ENCODE measurements at places on chromosomes 4 and X.

DNA sequence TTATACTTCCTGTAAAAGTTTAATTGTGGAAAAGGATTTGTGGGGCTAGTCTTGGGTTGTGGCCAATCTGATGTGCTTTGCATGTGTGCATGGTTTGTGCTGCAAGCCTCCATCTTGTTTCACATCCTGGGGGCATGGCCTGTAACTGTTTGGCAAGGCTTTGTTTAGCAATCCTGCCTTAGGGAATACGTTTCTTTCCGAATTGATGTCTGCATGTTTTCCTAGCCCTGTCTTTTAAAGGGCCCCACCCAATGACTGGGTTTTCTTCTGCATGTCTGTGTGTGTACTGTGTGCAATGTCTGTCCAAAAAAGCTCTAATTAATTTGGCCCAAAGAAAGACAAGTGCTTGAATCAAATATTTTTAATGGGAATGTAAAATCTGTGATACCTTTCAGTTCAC lies 74.6 kb upstream of the MID1IP1 start:
- no peak for DNase-seq

GRCh38 chr4:77415689-77416088 lies 189.9 kb upstream of the CXCL13 start:
- no peak for DNase-seq

DNA sequence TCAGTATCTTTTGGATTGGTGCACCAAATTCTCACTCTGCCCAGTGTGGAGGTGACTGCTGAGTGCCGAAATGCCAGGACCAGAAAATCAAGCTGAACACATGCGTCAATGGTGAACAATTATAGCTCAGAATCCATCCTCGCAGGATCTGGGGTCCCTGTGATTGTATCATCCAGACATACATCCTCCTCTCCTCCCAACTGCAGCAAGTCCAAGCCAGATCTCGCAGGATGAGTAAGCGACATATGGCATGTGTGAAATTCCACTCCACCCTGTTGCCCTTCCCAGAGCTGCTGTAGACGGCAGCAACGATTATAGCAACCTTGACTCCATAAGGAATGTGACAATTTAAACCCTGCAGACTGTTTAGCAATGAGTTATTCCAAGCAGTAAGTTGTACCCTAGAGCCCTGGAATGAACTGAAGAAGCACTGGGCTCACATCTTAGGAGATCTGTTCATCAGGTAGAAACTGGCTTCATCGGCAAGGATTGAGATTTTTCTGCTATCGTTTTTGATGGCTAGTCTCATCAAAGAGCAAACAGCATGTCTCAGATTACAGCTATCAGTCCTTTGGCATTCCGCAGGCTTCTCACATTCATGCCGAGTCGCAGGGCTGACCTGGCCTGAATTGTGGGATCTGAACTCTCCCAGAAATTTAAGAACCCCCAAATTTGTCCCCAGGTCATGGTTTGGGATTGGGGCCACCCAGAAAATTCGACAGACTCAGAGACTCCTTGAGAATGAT lies 35.5 kb upstream of the SORBS2 start:
- DNase-seq = no peak

DNA sequence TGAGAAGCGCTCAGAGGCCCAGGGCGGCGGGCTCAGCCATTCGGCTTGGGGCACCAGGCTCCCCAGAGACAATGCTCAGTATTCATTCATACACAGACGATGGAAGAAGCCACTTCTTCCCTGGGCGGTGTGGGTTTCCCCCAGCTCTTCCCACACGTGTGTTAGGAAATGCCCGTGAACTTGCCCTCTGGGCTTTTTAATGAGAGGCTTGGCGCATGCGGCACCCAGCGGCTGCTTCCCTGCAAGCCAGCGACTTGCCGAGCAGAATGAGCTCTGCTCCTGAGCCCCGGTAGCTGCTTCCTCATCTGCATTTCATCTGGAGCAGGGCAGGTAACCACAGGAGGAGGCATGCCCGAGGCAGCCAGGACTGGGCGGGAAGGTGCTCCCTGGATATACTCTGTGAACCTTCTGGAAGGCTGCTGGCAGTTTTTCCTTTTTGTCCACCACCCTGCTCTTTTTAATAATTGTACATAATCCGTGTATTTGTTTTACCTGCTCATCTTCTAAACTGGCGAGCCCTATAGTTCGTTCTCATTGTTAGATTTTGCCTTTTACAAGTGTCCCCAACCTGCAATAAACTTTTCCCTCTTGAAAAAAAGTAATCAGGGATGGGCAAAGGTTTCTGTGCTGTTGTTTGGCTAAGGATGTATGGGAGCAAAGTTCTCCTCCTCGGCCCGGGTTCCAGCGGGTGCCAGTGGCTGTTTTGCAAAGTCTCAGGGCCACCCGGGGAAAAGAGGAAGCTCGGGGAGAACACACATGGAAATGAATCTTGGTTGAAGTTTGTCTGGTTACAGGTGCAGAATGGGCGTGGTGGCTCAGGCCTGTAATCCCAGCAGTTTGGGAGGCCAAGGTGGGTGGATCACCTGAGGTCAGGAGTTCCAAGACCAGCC lies 178.8 kb downstream of the DCLK2 start:
- no peak for DNase-seq

DNA sequence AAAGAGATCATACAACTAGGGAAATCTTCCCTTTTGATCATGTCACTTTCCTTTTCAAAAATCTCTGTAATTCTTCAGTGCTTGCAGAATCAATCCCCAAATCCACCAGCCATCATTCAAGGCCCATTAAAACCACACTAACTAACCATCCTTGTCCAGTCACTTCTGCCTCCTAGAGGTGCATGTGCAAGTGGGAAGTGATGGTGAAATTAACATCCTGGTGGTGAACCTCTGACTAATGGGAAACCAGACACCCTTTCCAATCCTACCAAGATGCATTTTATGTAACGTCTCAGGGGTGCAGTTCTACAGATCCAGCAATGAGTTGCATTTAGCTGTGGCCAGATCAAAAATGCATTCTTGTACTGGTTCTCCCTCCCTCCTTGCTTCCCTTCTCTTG lies 341.8 kb downstream of the RAPGEF2 start:
- DNase-seq = no peak

DNA sequence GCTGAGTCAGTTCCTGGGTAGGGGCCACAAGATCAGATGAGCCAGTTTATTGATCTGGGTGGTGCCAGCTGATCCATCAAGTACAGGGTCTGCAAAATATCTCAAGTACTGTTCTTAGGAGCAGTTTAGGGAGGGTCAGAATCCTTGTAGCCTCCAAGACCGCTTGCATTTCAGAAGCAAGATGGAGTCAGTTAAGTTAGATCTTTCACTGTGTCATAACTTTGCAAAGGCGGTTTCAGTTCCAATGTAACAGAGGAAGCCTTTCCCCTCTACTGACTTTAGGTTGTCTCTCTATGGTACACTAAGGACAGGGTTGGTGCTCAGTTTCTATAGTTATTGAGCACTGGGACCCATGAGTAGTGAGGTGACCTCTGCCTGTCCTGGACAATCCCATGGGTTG lies 127.3 kb upstream of the WDR1 start:
- no peak for DNase-seq

DNA sequence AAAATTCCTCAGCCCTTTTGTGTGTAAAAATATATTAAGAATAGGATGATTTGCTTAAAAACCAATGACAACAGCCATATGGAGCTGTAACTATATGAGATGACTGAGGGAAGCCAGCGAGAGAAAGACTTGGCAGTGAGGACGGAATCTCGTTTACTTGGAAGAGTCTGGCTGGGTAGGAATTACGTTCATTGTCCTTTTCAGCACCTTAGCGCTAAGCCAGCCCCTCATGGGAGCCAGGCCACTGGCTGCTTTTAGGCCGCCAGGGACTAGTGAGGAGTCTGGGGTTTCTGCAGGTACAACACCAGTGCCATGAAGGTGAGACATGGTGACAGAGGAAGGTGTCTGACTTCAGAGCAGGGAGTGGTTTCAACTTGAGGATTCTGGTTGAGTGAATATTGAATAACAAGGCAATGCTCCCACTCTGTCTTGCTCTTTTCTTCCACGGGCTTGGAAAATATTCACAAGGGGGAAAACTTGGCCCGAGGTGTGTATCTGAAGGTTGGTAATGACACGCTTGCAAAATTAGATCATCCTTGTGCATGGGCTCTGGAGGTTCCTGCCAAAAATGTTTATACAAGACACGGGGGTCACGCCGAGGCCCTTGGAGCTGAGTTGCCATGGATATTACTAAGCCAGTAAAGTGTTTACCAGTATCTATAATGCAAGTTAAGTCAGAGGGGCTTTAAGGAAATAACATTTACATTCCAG lies 17.4 kb downstream of the KLF3 start:
- DNase-seq = no peak

- no peak for DNase-seq
Observed at GRCh38 chr4:7798178-7798995, 141.3 kb downstream of the AFAP1 start.

DNA sequence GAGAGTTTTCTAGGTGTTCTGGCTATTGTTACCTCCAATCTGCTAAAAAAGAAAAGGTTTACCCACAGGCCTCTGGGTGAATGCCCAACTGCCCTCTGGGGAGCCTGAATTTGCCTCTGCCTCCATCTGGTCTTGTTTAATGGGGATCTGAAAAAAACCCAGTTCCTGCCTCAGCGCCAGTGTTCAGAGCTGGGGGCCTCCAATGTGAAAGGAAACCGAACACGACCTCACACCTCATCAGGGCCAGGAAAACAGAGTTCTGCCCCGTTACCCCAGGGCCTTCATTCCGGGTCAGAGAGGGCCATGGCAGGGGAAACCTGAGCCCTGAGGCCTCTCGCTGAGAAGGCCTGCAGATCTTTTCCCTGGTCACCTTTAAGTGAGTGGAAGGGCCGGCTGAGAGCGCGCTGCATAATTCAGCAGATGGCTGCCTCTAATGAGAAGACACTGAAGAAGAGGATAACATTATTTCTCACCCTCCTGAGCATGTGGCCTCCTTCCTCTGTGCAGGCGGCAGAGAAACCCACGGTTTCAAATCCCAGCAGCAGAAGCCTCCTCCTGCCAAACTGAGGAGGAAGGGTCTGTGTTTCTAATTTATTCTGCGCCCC lies 6.8 kb downstream of the SEPTIN6 start:
- DNase-seq = peak; percentile 41

DNA sequence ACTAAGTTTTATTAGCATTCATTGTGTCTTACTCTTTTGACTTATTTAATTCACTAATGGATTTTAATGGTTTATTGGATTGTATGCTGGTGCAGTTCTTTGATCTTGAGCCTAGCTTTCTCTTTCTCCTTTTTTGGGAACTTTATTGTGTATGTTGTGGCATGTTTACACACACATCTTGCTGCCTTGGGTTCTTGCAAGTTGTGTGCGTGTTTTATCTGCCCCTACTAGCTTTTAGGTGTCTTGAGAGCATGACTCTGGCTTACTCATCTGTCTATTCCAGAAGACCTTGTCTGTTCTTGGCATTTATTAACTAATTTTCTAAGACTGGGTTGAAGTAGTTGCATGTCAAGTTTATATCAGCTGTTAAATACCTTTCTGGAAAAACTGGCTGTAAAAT lies 2.7 kb downstream of the TMEM165 start:
- no peak for DNase-seq

DNA sequence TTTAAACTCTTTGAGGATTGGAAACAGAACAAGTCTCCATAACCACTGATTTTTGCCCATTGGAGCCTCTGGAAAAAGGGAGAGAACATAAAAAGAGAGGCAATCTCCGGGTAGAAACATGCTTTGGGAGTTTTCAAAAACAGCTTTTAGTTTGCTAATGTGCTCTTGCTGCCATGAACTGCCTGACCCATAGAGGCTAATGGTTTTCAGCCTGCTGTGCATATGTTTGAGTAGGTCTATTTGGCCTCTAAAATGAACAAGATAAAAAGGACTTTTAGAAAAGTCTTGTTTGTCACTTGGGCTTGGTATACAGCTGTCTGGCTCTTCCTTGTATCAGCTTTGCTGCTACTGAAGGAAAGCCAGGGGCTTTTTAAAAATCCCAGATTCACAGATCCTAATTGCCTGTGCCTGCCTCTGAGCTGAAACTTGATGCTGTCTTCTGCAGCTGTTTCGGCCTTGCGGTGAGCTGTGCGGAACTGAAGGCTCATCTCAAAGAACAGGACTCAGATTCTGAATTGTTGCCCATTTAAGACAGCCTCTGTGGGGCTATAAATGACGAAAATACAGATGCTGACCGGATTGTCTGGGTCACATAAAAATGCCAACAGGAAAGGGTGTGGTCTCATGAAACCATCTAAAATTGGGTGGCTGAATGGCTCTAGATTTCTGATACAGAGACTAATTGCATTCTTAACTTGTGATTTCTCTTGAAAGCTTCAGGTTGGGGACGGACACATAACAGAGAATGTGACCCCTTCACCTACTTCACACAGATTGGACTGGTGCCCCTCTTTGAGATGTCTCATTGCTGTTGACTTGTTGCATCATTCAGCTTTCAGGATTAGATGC lies 18.4 kb upstream of the ZNF41 start:
- no peak for DNase-seq

- no peak for DNase-seq
Observed at GRCh38 chr4:85595796-85596559, 121.0 kb downstream of the ARHGAP24 start.

DNA sequence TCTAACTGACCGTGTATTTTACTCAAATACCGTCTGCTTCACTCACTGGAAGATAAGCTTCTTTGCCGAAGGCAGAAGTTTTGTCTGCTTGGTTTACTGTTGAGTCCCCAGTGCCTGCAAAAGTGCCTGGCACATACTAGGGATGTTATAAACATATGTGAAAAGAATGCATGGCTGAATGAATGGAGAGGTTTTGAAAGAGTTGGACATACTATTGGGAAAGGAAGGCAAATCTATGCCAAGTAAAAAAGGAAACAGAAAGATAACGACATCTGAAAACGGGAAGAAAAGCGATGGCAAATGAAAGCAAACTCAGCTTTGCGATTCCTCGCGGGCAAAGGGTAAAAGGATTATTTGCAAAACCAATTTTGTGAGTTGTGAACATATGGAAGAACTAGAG lies 21.7 kb downstream of the ADGRG2 start:
- DNase-seq = no peak

GRCh38 chr4:87530868-87531267 lies 1.7 kb upstream of the SPARCL1 start:
- no peak for DNase-seq

DNA sequence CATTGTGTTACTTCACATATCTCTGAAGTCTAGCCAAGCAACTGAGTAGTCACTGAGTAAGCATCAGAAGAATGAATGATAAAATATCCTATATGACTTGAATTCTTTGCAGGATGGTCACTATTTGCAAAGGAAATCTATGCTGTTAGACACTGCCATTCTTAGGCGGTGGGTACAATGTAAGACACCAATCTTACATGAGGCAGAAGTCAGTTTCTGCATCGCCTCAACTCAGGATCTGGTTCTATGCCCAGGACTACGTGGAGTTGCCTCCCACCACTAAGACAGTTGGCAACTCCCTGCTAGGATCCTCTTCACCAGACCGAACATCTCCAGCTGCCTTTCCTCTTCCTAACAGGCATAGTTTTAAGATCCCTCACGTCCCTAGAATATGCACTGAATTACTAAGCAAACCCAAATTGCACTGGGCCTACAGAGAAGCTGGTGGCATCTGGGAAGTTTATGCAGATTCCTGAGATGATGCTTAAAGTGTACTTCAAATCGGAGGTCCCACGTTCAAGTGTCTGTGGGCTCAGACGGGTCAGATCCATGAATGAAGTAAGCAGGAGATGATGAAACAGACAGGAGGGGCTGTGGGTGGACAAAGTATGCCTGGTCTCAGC lies 45.6 kb downstream of the SEL1L3 start:
- DNase-seq = no peak

Measured in activated CD4-positive, alpha-beta T cell treated with anti-CD3 and anti-CD28 coated beads, Interleukin-2, Interleukin-6, amounts not matched to agents 100 ng/mL and 50 ng/mL, durations not matched to agents 16 hours and 8 hours (primary cell).